ENCODE measurements at places on chromosomes 6 and 20. TPM values are rescaled to one million over a fixed set of nuclear protein-coding genes. Genes with fewer than 3 reads are reported as not detected.

GRCh38 chr20:1002682-1003561 is 811 bp upstream of the RSPO4 start:
- no peak for DNase-seq

- no peak for DNase-seq
These were observed 27.8 kb downstream of the PRPH2 start for GRCh38 chr6:42694586-42694985.

DNA sequence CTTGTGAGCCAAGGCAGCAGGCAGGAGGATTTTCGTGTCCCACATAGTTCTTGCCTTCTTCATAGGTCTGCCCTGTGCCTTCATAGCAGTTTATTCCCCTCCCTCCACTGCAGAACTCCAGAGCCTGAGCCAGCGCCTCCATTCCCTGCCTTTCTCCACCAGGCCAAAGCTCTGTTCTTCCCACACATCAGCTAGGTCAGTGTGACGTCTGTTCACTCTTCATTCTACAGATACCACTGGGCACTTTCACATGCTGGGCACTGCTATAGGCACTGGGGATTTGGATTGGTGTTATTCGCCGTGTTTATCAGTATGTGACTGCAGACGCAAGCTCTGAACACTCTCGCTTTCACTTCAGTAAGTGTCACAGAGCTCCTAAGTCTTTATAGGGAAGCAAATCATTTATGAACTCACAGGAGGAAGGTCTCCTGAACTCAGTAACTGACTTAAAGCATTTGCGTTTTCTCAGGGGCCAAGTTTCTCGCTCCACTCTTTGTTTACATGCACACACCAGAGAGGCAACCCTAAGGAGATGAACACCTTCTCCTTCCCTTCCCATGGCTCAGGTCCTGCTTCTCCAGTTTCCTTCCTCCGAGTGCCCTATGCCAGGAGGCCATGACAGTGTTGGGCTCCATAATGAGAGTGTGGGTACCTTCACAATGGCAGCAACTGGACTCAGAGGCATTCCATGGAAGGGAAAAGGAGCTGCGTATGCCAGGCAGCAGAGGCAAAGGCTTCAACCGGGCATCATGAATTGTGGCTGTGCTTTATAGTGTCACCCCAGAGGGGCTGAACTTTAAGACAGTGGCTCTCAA is 6.3 kb upstream of the APMAP start:
- no peak for DNase-seq

- DNase-seq, result no peak
These were observed 1.4 kb upstream of the ENPP3 start for GRCh38 chr6:131635384-131636340.

- no peak for DNase-seq
These were observed 180.3 kb downstream of the CDH26 start for GRCh38 chr20:60138256-60139220.

Gene MANEA
- 7.2 TPM for total RNA-seq

DNA sequence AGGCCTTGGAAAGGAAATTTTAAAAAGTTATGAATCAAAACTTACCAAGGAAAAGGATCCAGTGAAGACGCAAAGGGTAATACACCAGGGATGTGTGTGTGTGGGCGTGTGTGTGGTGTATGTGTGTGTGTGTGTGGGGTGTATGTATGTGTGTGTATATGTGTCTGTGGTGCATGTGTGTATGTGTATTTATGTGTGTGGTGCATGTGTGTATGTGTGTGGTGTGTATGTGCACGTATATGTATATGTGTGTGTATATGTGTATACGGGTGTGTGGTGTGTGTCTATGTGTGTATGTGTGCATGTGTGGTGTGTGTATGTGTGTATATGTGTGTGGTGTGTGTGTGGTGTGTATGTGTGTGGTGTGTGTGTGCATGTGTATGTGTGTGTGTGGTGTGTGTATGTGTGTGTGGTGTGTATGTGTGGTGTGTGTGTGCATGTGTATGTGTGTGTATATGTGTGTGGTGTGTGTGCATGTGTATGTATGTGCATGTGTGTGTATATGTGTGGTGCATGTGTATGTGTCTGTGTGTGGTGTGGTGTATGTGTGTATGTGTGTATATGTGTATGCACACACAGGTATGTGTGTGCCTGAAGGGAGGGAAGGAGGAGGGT is 176.1 kb upstream of the SUPT3H start:
- no peak for DNase-seq

Gene RREB1
- total RNA-seq, result 29.2 TPM

Gene WFDC12
- total RNA-seq, result not detected

- peak; percentile 67 for DNase-seq
These were observed 109.6 kb downstream of the RTN4IP1 start for GRCh38 chr6:106519460-106520394.

DNA sequence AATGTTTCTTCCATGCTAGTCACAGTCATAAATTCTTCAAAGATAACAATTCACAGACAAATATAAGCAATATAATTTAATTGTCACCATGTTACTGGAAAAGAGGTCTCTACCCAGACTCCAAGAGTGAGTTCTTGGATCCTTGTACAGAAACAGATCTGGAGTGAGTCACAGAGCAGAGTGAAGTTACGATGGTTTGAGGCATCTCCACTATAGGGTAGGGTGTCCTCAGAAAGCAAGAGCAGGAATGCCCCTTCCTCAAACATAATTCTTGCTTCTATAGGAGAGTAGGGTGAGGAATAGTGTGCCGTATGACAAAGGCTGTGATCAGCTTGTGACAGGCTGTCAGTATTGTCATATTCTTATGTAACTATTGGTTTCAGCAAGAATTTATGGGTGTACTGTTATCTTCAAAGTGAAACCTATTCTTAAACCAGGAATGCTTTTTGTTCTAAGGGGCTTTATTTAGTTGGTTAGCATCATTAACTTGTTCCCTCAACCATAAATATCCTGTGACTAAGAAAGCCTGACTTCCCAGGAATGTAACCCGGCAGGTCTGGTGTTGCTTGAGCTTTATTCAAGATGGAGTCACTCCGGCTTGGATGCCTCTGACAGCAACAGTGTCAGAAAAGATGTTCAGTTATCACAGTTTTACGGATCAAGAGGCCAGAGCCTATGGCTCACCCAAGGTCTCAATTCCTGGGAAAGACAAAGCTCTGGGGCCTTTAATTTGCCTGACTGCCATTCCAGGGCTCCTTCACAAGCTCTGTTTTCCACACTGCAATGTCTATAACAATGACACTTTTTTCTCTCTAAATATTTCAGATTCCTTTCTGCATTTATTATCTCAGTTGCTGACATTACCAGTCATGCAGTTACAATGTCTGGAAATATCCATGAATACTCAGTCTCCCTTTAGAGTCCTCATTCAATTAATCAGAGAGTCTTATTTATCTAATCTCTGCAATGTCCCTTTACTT is 298.6 kb downstream of the C6orf118 start:
- DNase-seq, result peak; percentile 69

DNA sequence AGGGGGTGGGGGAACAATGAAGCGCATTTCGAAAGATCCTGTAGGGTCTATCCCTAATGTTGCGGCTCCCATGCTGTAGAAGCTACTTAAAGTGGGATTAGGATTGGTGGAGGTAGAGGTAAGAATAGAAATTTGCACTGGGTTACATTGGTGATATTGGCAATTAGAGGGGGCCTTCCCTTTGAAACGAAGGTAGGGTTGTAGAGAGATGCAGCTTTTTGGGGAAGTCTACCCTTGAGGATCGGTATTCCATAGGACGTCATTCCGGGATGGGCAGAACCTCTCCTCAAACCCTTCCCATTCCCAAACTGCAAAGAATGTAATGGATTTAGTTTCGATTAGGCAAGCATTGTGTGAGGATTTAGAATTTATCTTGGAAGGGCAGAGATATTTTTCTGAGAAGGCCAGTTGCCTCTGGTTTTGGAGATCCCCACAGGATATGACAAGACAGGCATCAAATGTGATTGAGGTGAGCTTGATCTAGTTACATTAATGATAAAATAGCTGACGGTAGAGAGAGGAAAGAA is 5.4 kb upstream of the ZNFX1 start:
- no peak for DNase-seq

DNA sequence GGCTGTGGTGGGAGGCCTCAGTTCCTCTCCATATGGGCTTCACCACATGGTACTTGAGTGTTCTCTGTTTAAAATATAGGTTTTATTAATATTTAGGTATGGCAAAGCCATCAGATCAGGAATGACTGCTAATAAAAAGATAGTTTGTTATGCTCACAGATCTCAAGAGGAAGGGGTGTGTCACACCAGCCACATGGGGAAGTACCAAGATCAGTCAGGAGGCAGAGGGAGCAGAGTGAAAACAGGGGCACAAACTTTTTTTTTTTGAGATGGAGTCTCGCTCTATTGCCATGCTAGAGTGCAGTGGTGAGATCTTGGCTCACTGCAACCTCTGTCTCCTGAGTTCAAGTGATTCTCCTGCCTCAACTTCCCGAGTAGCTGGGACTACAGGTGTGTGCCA is 92.1 kb upstream of the GCM1 start:
- no peak for DNase-seq

DNA sequence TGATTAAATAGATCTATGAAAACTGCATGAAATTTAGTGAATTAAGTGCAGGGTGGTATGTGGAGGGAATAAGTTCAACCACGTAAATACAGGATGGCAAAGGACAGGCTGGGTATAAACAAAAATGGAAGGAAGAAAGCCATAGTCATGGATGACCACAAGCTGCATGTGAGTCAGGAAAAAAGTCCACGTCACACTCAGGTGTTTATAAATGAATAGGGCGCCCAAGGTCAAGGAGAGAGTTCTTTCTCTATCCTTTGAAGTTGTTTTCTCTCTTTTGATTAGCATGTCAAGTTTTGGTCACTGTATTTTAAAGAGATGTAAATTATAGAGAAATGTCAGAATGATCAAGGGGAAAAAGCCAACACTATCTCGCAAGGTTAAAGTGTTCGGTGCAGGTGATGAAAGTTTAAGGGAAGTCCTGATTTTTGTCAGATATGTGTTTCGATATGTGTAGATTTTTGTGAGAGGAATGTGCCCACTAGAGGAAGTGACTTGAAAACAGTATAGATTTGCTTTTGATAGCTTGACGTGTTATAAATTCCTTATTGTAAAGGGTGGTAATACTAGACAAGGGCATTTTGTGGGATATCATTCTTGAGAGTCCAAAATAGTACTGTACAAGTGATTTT is 58.7 kb downstream of the MAP3K4 start:
- no peak for DNase-seq

Gene KIF25
- not detected for total RNA-seq

Gene GNAS-AS1
- total RNA-seq, result 5.7 TPM

GRCh38 chr6:148831531-148831930 is 84.7 kb downstream of the UST start:
- DNase-seq, result no peak

GRCh38 chr20:57941604-57942381 is 232.0 kb upstream of the PMEPA1 start:
- DNase-seq, result peak; percentile 35

- no peak for DNase-seq
These were observed 216.0 kb upstream of the SSTR4 start for GRCh38 chr20:22819112-22819511.

- DNase-seq, result peak; percentile 39
These were observed 57.3 kb downstream of the LINC00237 start for GRCh38 chr20:21048841-21049273.

GRCh38 chr20:63160641-63161175 is 55.2 kb downstream of the YTHDF1 start:
- no peak for DNase-seq
